ENCODE measurements at places on chromosomes 1 and 21.

DNA sequence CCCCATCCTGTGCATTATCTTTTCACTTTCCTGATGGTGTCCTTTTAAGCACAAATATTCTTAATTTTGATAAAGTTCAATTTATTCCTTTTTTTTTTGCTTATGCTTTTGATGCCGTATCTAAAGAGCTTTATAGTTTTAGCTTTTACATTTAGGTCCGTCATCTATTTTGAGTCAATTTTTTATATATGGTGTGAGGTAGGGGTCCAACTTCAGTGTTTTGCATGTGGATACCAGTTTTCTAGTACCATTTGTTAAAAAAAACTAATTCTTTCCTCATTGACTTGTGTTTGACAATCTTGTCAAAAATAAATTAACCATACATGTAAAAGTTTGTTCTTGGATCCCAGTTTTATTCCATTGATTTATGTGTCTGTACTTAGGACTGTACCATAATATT is 4.9 kb downstream of the MTF2 start:
- no peaks in the 10 kb centered on the region for H3K27me3 ChIP-seq
- no peak overlapping the region for H3K4me3 ChIP-seq
- peaks cover 5% of the 10 kb centered on the region for H3K36me3 ChIP-seq
- H3K4me1 ChIP-seq, result peaks cover 54% of the 10 kb centered on the region

- H3K27ac ChIP-seq, result no peak overlapping the region
- peaks cover 9% of the 10 kb centered on the region for H3K36me3 ChIP-seq
- H3K4me1 ChIP-seq, result no peaks in the 10 kb centered on the region
- no peak overlapping the region for H3K4me3 ChIP-seq
- DNase-seq, result no peak
- no peaks in the 10 kb centered on the region for H3K27me3 ChIP-seq
Observed at GRCh38 chr1:28278763-28279162, 19.4 kb downstream of the SESN2 start.

DNA sequence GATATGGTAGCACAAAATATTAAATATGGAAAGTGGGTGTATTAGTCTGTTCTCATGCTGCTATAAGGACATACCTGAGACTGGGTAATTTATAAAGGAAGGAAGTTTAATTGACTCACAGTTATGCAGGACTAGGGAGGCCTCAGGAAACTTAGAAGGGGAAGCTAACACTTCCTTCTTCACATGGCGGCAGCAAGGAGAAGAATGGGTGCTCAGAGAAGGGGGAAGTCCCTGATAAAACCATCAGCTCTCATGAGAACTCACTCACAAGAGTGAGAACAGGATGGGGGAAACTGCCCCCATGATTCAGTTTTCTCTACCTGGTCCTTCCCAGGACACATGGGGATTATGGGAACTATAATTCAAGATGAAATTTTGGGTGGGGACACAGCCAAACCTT is 15.8 kb upstream of the BACE2 start:
- H3K27ac ChIP-seq, result no peak overlapping the region
- H3K4me3 ChIP-seq, result no peak overlapping the region
- DNase-seq, result no peak
- H3K36me3 ChIP-seq, result no peaks in the 10 kb centered on the region
- no peaks in the 10 kb centered on the region for H3K27me3 ChIP-seq

DNA sequence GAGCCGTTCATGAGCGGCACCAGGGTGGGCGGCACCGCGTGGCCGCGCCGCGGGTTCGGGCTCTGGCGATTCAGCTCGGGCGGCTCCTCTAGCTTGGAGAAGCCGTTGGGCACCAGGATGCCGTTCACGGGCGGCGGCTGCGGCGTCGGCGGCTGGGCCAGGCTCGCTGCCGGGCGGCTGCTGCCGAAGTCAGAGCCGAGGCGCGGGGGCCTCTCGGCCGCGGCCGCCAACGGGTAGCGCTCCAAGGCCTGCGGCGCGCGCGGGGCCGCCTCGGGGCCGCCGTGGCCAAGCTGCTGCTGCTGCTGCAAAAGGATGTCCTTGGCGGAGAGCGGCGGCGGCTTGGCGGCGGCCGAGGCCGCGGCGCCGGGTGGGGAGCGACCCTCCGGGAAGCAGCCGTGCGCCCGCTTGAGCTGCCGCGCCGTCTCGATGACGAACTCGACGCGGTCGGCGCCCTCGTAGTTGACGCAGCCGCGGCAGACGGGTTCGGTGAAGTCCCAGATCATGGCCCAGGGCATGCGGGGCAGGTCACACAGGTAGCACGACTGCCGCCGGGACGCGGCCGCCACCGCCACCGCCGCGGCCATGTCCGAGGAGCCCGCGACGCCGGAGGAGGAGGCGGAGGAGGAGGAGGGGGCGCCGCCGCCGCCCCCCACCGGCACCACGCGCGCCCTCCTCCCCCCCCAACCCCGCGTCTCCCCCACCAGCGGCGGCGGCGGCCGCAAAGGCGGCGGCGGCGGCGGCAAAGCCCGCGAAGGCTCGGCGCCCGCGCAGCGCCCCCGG is 877 bp downstream of the IRF2BP2 start:
- DNase-seq, result peak; percentile 75
- H3K4me1 ChIP-seq, result peaks cover 58% of the 10 kb centered on the region
- H3K36me3 ChIP-seq, result peaks cover 25% of the 10 kb centered on the region

- H3K27ac ChIP-seq, result no peak overlapping the region
- H3K27me3 ChIP-seq, result no peaks in the 10 kb centered on the region
- H3K36me3 ChIP-seq, result no peaks in the 10 kb centered on the region
- DNase-seq, result no peak
- H3K4me3 ChIP-seq, result no peak overlapping the region
- H3K4me1 ChIP-seq, result peaks cover 5% of the 10 kb centered on the region
Observed at GRCh38 chr1:24203404-24203803, 16.3 kb upstream of the IFNLR1 start.

DNA sequence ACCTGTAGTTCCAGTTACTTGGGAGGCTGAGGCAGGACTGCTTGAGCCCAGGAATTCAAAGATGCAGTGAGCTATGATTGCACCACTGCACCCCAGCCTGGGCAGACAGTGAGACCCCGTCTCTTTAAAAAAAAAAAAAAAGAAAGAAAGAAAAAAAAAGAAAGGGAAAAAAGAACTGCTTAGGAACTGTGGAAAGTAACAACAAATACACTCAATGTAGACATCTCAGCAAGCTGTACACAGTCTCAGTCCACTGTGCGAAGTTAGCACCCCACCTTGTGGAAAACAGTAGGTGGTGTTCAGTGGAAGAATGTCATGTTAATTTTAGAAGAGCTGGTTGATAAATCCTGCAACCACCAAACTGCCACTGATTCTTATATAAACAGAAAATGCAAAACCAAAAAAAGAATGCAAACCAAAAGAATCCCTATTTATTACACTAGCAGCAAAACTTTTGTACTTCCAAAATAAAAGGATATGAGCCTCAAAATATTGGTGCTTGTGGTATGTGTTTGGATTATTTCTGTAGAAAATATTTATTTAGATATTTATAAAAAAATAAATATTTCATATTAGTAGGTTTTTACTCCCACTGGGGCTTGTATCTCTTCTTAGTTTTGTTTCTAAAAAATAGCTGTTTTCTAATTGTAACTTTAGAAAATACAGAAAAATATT is 31.1 kb downstream of the ALG14 start:
- H3K4me1 ChIP-seq, result no peaks in the 10 kb centered on the region
- no peak for DNase-seq
- no peak overlapping the region for H3K4me3 ChIP-seq

- no peak for DNase-seq
- H3K27me3 ChIP-seq, result peaks cover 31% of the 10 kb centered on the region
- H3K4me1 ChIP-seq, result peaks cover 10% of the 10 kb centered on the region
- no peak overlapping the region for H3K4me3 ChIP-seq
- H3K27ac ChIP-seq, result no peak overlapping the region
Observed at GRCh38 chr1:32896451-32896850, 4.7 kb downstream of the TMEM54 start.

DNA sequence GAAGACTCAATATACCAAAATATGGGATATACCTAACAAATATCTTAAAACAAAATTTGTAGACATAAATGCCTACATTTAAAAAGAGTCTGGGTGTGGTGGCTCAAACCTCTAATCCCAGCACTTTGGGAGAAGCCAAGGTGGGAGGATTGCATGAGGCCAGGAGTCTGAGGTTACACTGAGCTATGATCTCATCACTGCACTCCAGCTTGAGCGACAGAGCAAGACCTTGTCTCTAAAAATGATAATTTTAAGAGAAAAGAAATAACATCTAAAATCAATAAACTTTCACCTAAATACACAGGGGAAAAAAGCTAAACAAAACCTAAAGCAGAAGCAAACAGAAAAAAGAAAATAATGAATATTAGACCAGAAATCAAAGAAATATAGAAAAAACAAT is 102.7 kb upstream of the PBX1 start:
- H3K36me3 ChIP-seq, result no peaks in the 10 kb centered on the region
- DNase-seq, result no peak
- no peak overlapping the region for H3K4me3 ChIP-seq
- H3K27me3 ChIP-seq, result no peaks in the 10 kb centered on the region

DNA sequence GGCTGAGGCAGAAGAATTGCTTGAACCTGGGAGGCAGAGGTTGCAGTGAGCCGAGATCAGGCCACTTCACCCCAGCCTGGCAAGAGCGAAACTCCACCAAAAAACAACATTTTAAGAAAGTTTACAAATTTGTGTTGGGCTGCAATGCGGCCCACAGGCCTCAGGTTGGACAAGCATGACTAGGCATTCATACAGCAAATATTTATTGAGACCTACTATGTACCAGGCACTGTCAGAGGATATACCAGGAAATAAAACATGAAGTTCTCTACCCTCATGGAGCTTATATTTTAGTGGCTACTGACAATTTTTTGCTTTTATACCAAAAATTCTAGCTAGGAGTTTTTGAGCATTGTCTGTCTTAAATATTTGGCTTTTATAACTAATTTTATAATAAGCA is 23.7 kb downstream of the GNB1 start:
- no peak for DNase-seq
- no peaks in the 10 kb centered on the region for H3K27me3 ChIP-seq
- peaks cover under 1% of the 10 kb centered on the region for H3K36me3 ChIP-seq
- no peak overlapping the region for H3K27ac ChIP-seq
- H3K4me1 ChIP-seq, result peaks cover 80% of the 10 kb centered on the region

- H3K4me1 ChIP-seq, result no peaks in the 10 kb centered on the region
- no peak for DNase-seq
- H3K27ac ChIP-seq, result no peak overlapping the region
- no peaks in the 10 kb centered on the region for H3K27me3 ChIP-seq
- no peak overlapping the region for H3K4me3 ChIP-seq
Observed at GRCh38 chr1:172224871-172225270, 195.6 kb upstream of the C1orf105 start.

- peaks cover 99% of the 10 kb centered on the region for H3K4me1 ChIP-seq
- H3K4me3 ChIP-seq, result no peak overlapping the region
- DNase-seq, result no peak
- H3K27me3 ChIP-seq, result no peaks in the 10 kb centered on the region
- H3K27ac ChIP-seq, result peak overlapping the region; percentile 75
- no peaks in the 10 kb centered on the region for H3K36me3 ChIP-seq
Observed at GRCh38 chr1:18929686-18930085, 26.8 kb downstream of the IFFO2 start.

DNA sequence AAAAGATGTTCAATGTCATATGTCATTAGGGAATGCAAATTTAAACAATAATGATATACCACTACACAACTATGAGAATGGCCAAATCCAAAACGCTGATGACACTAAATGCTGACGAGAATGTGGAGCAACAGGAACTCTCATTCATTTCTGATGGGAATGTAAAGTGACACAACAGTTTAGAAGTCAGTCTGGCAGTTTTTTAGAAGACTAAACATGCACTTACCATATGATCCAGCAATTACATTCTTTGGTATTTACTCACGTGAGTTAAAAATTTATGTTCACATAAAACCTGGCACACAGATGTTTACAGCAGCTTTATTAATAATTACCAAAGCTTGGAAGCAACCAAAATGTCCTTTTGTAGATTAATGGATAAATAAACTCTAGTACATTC is 110.4 kb upstream of the C1orf21 start:
- no peaks in the 10 kb centered on the region for H3K4me1 ChIP-seq
- no peak for DNase-seq
- no peaks in the 10 kb centered on the region for H3K36me3 ChIP-seq
- no peaks in the 10 kb centered on the region for H3K27me3 ChIP-seq

DNA sequence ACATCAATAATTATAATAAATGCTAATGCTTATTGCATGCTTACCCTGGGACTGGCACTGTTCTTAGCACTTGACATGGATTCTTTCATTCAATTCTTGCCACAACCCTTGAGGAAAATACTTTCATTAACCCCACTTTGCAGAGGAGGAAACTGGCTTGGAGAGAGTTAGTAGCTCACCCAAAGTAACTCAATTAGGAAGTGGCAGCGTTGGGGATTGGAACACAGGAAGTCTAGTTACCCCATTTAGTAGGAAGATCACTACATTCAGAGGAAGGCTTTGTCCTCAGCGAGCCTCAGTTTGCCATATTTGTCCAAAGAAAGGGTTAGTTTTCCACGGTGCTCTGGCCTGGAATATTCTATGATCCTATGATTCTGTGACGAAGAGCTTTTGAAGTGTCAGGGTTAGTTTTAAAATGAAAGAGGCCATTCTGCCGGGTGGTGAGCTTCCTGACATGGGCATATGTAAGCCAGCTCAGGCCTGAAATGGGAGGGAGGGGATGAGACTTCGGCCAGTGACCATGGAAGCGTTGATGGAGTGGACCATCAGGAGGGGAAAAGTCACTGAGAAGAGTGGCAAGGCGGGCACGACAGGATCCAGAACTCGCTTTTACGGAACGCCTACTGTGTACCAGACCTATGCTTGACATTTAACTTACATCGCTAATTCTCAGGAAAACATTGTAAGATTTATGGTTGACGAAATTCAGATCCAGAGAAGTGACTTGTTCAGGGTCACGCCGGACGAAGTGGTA is 28.2 kb upstream of the EPB41 start:
- DNase-seq, result no peak
- peaks cover 63% of the 10 kb centered on the region for H3K4me1 ChIP-seq
- peak overlapping the region; percentile 88 for H3K27ac ChIP-seq
- H3K4me3 ChIP-seq, result peak overlapping the region; percentile 95
- no peaks in the 10 kb centered on the region for H3K36me3 ChIP-seq

GRCh38 chr1:14598498-14599182 is at the start of gene KAZN:
Gene KAZN, plus strand, starts transcription at chr1:14598685.
- H3K4me1 ChIP-seq, result no peaks in the 10 kb centered on the region
- no peak within 1 kb of the TSS for H3K27ac ChIP-seq
- H3K36me3 ChIP-seq, result no peaks in the 10 kb centered on the region
- H3K27me3 ChIP-seq, result peaks cover 17% of the 10 kb centered on the region
- no peak for DNase-seq
- H3K4me3 ChIP-seq, result no peak within 1 kb of the TSS

- DNase-seq, result no peak
- no peaks in the 10 kb centered on the region for H3K36me3 ChIP-seq
- H3K4me3 ChIP-seq, result no peak overlapping the region
Observed at GRCh38 chr1:186187601-186188000, 187.5 kb downstream of the TPR start.

GRCh38 chr1:40588586-40588985 is 57.1 kb downstream of the ZNF684 start:
- no peaks in the 10 kb centered on the region for H3K36me3 ChIP-seq
- no peak for DNase-seq
- H3K27me3 ChIP-seq, result no peaks in the 10 kb centered on the region
- H3K4me3 ChIP-seq, result no peak overlapping the region
- no peak overlapping the region for H3K27ac ChIP-seq

GRCh38 chr1:3306583-3307291 is 147.7 kb upstream of the ARHGEF16 start:
- peaks cover 4% of the 10 kb centered on the region for H3K27me3 ChIP-seq
- no peak overlapping the region for H3K4me3 ChIP-seq
- H3K36me3 ChIP-seq, result no peaks in the 10 kb centered on the region
- H3K4me1 ChIP-seq, result no peaks in the 10 kb centered on the region
- H3K27ac ChIP-seq, result no peak overlapping the region

Data from CD4-positive, alpha-beta memory T cell (primary cell).